ENCODE measurements at places on chromosomes 16 and 17.
A peak's percentile ranks its signal among the peaks of the same experiment; 100 is the strongest.

DNA sequence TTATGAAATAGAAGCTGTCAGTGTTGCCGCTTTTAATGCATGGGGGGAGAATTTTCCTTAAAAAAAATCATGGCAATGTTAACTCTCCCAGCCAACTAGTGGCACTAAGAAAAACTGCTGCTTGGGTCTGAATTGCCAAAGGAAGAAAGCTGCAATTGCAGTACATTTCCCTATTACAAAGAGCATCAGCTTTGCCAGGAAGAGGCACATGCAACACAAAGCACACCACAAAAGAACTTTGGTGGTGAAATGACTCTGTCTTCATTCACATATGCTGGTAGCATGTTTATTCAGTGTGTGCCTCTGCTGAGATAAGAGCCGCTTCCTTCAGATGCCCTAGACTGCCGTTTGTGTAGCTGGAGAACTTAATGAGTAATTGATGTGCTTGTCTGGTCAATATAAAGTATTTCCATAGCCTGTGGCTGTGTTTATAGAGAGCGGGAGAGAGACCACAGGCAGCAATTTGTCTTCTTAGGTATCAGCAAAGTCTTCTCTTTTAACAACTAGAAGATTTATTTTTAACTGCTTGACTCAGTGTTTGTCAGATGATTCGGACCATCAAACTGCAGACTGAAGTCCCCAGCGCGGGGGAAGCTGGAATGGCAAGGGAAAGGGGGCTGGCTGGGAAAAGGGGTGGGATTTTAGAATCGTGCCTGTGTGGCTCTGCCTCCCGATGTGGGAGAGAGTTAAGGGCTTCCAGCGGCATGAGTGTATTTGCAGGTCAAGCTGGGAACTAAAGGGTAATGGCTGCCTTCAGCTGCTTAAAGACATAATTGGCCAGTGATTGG, 115.1 kb downstream of the MRTFB start:
- DNase-seq, result peak; percentile 14

- no peak for DNase-seq
Measured at GRCh38 chr16:60013076-60013475, 1279.0 kb upstream of the GOT2 start.

GRCh38 chr17:6170349-6170748, 100.2 kb downstream of the WSCD1 start:
- no peak for DNase-seq

DNA sequence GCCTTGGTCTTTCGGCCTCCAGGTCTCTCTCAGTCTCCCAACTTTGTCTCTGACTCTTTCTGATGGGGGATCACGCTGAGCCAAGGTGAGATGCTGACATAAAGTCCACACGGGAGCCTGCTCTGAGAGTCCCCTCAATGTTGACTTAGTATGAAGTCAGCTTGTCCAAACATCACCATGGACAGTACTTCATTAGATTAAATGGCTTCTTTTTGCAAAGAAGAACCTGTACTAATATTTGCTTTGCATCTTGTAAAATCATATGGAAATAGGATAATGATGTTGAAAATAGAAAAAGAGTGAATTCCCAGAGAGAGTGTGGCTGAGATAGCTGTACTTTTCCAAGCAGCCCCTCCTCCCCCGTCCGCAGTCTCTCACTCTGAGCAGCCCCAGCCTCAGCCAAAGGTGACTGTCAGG, 56.7 kb upstream of the SIAH1 start:
- DNase-seq, result no peak

DNA sequence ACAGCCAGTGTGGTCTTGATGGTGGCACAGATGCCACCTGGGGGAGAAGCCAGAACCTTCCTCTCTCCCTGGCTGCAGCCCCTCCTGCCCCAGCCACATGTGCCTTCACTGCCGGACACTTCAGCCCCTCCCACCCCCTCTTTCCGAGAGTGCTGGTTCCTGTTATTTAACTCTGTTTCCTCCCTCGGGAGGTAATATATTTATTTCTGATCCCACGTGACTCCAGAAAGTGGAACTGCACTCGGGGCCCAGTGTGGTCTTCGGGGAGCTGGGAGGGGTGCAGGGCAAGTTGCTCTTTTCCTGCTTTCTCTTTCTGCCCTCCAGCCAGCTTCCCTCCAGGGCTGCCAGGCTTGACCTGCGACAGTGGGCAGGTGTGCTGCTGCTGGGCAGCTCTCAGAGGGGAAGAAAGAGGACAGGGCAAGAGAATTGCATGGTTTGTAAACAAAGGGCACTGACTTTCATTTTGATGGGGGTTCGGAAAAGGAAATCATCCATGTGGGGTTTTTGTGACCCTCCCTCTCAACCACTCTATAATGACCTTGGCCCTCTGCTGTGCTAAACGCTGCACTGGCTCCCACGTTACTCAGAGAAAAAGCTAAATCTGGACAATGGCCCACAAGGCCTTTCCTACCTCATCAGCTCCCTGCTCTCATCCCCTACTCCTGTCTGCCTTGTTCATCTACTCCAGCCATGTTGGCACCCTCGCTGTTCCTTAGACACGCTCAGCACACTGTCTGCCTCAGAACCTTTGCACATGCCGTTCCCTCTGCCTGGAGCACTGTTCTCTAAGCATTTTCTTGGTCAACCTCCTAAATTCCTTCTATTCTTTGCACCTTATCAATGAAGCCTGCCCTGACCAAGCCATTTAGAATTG, 8.2 kb upstream of the CIITA start:
- no peak for DNase-seq

GRCh38 chr17:44079877-44080821, 9.6 kb downstream of the G6PC3 start:
- DNase-seq, result no peak

DNA sequence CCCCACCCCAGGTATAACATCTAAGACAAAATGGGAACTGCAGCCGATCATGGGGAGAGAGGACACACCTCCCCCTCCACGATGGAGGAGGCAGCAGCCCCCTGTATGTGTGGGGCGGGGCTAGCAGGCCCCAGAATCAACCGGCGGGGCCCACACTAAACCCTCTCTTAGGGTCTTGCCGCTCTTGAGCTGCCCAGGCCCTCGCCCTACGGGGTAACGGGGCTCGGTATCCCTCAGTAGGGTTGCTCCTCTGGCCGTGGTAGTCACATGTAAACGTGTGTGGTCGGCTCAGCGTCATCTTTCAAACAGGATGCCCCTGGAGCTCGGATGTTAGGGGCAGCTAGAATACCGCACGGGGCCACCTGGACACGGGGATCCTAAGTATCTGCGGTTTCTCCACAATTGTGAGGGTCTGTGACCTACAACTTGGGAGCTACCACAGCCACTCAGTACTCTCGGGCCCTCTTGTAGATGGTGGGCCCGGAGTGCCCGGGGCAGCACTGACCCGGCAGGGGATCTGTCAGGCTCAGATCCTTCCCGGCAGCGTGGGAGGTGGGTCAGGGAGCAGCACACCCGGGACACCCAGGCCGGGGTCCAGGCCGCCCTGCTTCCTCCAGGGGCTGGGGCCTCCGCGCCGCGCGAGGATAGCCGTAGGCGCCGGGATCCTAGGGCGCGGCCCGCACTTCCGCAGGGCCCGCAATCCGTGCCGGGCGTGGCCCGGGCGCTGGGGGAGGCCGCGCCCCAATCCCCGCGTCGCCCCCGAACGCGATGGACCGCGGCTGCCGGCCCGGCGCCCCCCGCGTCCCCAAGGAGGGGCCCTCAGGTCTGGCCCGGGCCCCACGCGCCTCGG, 781 bp downstream of the ARHGDIA start:
- no peak for DNase-seq

DNA sequence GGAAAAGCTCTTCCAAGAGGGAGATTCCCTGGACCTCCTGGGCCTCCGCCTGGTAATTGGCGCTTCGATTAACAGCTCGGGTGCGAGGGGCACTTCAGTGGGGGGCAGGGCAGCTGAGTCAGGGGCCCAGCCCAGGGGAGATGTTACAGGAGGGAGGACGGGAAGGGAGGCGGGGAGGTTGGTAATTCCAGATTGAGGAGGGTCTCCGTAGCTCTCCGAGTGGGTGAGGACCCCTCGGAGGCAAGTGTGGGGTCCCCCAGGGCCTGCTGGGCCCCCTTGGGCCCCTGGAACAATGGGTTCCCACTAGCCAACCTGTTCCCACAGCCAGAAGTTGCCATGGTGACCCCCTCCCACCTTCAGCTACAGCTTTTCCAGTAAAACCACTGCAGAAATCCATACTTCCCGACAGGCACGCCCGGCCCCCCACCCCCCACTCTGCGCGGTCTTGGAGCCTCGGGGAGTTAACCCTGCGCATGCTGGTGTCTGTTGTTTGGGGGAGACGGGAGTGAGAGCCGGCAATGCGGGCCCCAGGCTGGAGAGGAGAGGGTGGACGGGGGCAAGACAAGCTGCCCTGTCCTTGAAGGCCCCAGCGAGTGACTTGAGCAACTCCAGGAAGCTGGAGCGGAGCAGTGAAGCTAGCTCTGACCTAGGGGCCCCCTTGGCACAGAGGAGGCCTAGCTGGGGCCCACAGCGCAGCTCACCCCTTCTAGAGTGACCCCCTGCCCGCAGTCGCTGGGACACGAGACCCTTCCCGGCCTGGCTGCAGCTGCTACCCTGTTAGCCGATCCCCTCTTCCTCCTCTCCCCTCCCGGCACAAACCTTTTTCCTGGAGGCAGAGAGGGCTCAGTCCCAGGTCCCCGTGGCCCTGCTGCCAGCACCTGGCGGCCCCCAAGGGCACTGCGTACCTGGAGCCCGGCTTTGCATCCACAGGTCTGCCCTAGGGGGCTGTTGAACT, 37.8 kb downstream of the TMEM235 start:
- peak; percentile 63 for DNase-seq

DNA sequence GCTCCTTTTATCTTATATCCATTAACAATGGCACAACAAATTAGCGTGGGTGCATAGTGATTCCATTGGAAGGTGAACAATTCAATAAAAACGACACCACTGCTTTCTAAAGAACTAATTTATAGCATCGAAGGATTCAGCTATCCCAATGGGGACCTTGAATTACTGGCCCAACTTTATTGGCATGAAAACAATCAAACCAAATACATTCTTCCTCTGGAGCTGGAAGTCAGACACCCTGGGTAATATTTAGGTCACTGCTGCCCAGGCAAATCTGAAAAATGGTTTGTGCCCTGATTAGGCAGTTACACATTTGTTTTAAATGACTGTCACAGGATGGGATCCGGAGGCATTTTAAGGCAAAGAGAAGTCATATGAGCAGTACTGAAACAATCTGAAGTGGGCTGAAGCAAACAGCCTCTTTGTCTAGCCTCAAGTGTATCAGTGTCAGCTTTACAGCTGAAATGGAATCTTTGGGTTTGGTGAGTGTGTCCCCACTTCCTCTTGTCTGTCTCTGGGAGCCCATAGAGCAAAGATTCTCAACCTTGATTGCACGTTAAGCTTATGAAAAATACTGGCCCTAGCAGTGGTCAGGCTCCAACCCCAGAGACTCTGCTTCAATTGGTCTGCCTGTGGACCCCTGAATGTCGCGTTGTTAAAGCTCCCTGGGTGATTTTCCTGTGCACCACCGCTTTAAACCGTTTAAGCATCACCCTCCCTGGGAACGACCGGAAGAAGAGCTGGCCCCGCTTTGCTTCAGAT, 30.3 kb downstream of the CDK5R1 start:
- DNase-seq, result no peak

DNA sequence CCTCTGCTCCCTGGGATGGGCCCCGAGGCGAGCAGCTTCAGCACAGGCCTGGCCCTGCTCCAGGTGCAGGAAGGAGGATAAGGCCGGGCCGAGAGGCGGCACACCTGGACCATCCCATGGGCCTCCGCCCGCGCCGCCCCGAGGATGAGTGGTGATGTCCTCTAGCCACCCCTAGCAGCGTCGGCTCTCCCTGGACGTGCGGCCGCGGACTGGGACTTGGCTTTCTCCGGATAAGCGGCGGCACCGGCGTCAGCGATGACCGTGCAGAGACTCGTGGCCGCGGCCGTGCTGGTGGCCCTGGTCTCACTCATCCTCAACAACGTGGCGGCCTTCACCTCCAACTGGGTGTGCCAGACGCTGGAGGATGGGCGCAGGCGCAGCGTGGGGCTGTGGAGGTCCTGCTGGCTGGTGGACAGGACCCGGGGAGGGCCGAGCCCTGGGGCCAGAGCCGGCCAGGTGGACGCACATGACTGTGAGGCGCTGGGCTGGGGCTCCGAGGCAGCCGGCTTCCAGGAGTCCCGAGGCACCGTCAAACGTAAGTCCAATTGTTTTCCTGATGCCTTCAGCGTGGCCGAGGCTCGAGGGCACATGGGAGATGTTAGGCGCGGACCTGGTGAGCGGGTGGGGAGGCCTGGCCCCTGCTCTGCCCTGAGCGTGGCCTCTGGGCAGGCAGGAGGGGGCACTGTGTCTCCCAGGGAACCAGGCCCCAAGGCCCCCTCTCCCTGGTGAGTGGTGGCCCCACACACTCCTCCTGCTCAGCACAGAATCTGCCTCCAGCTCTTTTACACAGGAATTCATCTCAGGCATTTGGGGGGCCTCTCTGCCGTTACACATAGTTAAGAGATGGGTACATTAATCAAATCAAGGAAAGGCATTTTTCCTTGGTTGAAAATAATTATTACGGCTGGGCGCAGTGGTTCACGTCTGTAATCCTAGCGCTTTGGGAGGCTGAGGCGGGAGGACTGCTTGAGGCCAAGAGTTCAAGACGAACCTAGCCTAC, 855 bp downstream of the TMEM204 start:
- no peak for DNase-seq

DNA sequence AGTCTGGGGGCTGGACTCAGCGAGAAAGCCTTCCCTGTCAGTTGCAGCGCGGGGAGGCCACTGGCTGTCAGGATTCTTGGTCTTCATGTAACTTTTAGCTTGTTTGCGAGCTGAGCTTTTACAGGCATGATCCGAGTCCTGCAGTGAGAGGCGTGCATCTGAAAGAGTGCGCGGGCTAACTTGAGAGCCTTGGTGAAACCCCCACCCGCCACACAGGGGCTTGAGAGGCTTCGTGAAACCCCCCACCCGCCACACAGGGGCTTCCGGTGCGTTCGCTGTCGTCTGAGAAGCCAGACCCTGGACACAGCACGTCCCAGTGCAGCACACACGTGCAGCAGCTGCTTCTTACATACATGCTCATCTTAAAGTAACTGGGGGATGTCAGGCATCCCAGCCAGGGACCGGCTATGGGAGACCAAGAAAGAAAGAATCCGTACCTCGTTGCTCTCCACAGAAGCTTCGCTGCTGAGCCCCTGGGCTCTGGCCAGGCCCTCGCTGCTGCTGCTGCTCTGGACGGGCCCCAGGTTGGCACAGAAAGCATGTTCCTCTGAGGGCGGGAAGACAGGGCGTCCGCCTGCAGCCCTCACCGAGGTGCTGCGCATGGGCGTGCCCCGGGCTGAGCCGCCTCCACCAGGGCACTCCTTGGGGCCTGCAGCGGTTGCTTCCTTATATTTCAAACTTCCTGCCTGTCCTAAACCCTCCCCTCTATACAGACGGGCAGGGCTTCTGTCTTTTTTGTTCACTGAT, 7.8 kb downstream of the NUDT16L1 start:
- DNase-seq, result no peak

DNA sequence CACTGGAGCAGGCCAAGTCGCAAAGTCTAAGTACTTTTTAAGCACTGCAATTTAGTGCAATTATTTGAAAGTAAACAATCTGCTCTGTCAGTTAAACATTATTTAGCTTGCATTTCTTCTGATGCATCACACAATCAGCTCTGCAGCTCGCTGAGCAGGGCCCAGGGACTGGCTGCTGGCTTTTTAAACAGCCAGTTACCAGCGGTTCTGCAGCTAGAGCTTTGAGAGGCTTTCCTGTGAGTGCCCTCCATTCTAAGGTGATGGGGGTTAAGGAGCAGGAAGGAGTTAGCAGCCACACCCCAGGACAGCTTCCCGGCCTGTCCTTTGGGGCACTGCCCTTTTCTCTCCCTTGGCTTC, 154.3 kb downstream of the SALL1 start:
- no peak for DNase-seq

All from NCI-H526 (cell line).